ENCODE measurements at places on chromosomes 4 and X.

DNA sequence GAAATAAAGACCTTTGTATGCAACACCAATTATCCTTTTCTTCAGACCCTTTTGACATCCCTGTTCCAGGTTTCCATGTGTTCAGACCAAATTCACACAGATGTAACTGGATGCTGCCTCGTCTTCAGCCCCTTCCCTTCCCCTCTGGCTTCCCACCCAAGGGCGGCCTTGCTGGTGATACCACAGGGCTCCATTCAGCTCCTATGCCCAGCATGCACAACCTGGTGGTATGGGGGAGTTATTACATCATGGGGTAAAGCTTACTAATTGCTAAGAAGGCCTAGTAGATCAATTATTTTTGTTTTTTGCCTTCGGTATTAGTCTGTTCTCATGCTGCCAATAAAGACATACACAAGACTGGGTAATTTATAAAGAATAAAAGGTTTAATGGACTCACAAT, 317.0 kb upstream of the CXXC4 start:
- no peak for DNase-seq

DNA sequence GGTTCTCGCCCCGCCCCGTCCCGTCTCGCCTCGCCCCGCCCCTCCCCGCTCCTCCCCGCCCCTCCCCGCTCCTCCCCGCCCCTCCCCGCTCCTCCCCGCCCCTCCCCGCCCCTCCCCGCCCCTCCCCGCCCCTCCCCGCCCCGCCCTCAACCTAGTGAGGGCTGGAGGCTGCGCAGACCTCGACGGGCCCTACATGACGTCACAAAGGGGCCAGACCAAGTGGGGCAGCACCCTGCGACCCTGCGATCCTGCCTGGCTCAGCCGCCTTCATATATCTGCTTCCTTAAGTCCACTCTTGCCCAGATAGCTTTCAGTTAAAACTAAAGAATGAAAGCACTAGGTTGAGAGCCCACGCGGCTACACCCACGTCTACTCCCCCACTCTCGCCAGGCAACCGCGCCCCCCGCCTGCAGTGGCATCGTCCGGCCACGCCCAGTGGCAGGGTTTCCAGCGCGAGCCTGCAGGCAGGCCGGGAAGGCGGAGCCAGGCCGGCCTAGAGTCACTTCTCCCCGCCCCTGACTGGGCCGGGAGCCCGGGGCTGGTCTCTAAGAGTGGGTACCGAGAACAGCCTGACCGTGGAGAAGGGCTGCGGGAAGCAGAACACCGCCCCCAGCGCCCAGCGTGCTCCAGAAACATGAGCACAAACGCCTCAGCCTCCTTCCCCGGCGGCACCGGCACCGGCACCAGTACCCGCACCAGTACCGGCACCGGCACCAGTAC, 1.5 kb upstream of the MAOA start:
- DNase-seq: peak; percentile 71

- no peak for DNase-seq
Measured at GRCh38 chr4:119728692-119729593, 100.3 kb upstream of the PDE5A start.

DNA sequence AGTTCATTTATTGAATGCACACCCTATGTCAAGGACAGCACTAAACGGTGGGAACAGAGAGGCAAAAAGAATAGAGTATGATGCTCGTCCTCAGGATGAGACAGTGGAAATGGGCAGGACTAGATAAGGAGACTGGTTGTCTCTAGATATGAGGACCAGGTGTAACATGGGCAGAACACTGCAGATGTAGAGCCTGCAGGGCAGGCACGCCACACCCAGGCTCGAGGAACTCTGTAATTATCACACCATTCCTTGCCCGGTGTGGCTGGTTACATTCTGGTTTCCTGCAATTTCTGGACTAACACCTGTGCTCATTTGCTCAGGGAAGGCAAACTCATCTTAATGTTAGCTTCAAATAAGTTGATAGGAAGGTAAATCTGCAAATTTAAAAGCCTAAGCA, 334.4 kb downstream of the DHX15 start:
- DNase-seq: no peak

- DNase-seq: no peak
Measured at GRCh38 chr4:188383180-188383579, 243.9 kb downstream of the TRIML1 start.

DNA sequence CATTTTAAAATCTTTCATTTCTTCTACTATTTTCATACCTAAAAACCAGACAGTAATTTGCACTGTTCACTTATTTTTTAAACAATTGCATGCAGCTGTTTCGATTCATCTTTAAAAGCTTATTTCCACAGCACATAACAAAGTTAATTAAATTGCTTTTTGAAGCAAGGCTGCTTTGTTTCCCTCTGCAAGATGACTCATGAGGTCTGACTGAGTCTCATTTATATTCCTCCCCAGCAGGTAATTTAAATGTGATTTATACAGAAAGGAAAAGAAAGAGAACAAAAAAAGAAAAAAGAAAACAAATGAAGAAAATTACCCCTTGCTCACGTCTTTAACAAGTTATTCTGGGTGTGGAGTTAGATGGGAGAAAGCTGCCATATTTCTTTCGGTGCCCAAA, 22.8 kb downstream of the VMA21 start:
- DNase-seq: no peak

GRCh38 chr4:168263039-168263438, 55.5 kb downstream of the DDX60 start:
- DNase-seq: no peak

GRCh38 chr4:177923888-177924287, 481.7 kb upstream of the AGA start:
- no peak for DNase-seq

- peak; percentile 59 for DNase-seq
Measured at GRCh38 chrX:120213438-120214265, 37.0 kb upstream of the ZBTB33 start.

GRCh38 chr4:40763228-40763716, 13.5 kb downstream of the NSUN7 start:
- DNase-seq: peak; percentile 21

- DNase-seq: no peak
Measured at GRCh38 chr4:958314-958665, 15.1 kb downstream of the DGKQ start.

- no peak for DNase-seq
Measured at GRCh38 chr4:155271557-155271956, 63.1 kb downstream of the NPY2R start.

- DNase-seq: no peak
Measured at GRCh38 chr4:41883988-41884734, 51.1 kb upstream of the TMEM33 start.

GRCh38 chr4:46594661-46595060, 204.7 kb upstream of the GABRA2 start:
- no peak for DNase-seq

DNA sequence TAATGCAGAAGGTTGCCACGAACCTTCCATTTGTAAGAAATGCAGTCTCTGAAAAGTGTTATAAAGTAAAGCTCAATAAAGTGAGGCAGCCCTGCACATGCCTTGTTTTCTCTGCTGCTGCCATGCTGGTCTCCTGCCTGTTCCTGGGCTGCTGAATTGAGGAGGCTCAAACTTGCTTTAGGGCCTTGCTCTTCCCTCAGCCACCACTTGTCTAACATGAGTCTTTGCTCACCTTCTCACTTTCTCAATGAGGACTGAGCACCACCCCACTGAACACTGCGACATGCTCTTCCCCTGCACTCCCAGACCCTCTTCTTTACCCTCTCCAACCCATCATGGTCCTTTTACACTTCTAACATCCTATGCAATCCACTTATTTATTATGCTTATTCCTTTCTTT, 25.2 kb upstream of the MFAP3L start:
- DNase-seq: no peak

- DNase-seq: no peak
Measured at GRCh38 chr4:99710020-99710419, 52.4 kb upstream of the C4orf54 start.

DNA sequence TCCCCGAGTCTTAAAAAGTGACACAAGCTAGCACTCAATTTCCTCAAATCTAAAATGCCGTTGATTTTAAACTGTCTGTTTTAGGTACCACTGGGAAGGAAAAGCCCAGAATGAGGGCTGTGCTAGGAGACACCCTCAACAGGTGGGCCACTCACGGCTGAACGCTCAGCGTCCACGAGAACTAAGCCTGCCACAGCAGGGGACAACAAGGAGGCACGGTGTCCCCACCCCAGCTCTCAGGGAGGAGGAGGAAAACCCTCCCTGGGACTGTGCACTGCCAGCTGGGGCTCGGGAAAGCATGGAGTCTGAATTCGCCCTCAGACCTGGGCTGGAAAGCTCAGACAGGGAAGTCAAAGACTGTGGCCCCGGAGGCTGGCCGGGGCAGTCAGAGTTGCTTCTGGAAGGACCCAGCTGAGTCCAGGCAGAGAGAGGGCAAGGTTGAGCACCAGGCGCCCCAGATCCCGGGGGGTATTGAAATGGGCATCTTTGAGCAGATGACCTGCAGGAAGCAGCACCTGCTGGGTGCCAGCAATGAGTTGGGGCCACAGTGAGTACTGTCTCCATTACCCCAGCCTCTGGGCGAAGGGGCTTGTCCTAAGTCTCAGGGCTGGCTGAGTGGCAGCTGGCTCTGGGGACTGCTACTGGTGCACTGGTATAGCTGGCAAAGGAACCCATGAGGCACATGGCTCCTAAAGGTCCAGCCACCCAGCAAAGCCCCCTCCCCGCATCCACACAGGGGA, 769 bp upstream of the CPZ start:
- DNase-seq: no peak

GRCh38 chr4:119683518-119683917, 54.9 kb upstream of the PDE5A start:
- DNase-seq: no peak

- DNase-seq: no peak
Measured at GRCh38 chr4:76850010-76850441, 47.9 kb downstream of the SOWAHB start.

- DNase-seq: no peak
Measured at GRCh38 chr4:4333265-4333706, 43.2 kb downstream of the ZBTB49 start.

DNA sequence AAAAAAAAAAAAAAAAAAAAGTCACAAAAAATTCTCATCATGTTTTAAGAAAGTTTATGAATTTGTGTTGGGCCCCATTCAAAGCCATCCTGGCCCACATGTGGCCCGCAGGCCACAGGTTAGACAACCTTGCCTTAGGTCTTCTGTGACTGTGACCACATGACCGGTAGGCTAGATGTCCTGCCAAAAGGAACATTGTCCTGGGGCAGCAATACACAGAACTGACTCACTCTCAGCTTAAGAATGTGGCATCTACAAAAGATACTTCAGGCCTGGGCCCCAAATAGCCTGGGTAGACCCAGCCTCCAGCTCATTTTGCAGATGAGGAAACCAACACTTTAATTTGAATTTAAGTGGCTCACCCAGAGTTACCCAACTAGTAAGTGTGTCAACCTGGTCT, 10.0 kb downstream of the AWAT2 start:
- DNase-seq: no peak

DNA sequence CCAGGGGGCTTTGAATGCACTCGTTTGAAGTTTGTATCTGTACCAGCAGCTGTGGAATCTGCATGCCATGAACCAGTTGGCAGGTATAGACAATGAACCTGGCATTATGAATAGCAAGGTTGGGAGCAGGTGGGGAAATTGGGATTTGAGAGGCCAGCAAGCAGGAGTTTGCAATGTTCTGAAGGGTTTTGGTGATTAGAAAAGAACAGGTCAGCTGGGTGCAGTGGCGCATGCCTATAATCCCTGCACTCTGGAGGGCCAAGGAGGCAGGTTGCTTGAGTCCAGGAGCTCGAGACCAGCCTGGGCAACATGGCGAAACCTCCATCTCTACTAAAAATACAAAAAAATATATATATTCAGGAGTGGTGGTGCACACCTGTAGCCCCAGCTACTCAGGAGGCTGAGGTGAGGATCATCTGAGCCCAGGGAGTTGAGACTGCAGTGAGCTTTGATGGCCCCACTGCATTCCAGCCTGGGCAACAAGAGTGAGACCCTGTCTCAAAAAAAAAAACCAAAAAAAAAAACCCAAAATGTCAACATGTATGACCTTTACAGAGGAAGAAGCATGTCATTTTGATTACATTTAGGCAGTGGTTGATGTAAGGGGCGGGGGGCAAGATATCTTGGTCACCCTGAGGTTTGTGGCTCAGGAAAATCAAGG, 63.9 kb downstream of the TSC22D3 start:
- DNase-seq: no peak

DNA sequence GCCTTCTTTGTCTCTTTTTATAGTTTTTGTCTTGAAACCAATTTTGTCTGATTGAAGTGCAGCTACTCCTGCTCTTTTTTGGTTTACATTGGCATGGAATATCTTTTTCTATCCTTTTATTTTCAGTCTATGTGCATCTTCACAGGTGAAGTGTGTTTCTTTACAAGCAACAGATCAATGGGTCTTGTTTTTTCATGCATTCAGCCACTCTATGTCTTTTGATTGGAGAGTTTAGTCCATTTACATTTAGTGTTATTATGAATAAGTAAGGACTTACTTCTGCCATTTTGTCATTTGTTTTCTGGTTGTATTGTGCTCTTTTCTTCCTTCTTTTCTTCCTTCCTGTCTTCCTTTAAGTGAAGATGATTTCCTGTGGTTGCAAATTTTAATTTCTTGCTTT, 224.4 kb downstream of the SLC39A8 start:
- no peak for DNase-seq

- no peak for DNase-seq
Measured at GRCh38 chr4:7015383-7016035, 27.7 kb upstream of the TADA2B start.

- no peak for DNase-seq
Measured at GRCh38 chrX:78027798-78028197, 58.4 kb upstream of the PGAM4 start.

All from stimulated activated CD4-positive, alpha-beta T cell treated with anti-CD3 and anti-CD28 coated beads, Interleukin-2, amount 100 ng/mL, for 48 hours (primary cell).